ENCODE measurements at places on chromosomes 4 and X.
A peak's percentile ranks its signal among the peaks of the same experiment; 100 is the strongest.

DNA sequence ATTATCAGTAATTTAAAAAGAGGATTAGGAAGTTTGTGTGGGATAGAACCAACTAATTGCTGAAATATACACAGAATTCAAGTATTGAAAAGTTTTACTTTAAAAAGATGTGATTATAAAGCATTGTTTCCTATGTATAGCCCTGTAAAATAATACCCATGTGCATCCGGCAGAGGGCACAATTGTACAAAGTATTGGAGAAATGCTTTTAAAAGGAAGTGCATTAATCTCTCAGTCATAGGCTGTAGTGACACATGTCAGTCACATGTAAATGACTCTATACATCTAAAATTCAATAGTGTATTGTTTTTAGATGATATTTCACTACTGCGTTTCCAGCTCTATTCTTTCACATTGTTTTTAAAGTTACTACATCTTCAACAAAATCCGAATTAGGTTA lies 9.7 kb upstream of the GEMIN8 start:
- DNase-seq: peak; percentile 25

- no peak for DNase-seq
These were observed 155.8 kb downstream of the PPP3CA start for GRCh38 chr4:101191302-101192098.

DNA sequence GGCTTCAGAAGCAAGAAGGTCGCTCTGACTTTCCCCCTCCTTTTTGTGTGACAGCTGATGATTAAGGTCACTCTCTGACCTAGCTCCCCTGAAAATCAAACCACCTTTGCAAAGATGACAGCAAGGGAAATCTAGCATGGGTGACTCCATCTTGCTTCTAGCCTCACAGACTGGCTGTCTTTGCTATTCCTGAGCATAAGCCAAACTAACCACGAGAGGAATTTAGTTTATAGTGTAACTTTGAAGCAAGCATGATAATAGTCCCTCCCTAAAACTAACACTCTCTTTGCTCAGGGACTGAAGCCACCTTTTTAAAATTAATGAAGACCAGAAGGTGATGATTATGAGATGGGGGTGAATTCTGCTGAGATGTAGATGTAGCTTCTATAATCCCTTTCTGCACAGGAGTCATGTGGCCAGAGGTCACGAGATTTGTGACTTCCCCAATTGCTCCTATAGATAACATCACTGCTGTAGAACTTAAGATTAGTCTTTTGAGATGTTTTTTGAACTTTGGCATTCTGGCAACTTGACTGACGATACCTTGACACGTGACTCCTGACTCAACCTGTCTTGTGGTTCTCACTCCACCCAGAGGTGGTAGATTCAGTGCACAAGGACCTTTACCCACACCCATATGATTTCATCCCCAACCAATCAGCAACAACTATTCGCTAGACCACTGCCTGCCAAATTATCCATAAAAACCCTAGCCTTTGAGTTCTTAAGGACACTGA lies 14.9 kb upstream of the PDE5A start:
- DNase-seq: no peak

GRCh38 chrX:118177708-118178107 lies 61.1 kb upstream of the KLHL13 start:
- no peak for DNase-seq

GRCh38 chr4:109177096-109177810 lies 125.2 kb downstream of the COL25A1 start:
- DNase-seq: no peak

- DNase-seq: no peak
These were observed 133.8 kb upstream of the UBQLN2 start for GRCh38 chrX:56429581-56429980.

DNA sequence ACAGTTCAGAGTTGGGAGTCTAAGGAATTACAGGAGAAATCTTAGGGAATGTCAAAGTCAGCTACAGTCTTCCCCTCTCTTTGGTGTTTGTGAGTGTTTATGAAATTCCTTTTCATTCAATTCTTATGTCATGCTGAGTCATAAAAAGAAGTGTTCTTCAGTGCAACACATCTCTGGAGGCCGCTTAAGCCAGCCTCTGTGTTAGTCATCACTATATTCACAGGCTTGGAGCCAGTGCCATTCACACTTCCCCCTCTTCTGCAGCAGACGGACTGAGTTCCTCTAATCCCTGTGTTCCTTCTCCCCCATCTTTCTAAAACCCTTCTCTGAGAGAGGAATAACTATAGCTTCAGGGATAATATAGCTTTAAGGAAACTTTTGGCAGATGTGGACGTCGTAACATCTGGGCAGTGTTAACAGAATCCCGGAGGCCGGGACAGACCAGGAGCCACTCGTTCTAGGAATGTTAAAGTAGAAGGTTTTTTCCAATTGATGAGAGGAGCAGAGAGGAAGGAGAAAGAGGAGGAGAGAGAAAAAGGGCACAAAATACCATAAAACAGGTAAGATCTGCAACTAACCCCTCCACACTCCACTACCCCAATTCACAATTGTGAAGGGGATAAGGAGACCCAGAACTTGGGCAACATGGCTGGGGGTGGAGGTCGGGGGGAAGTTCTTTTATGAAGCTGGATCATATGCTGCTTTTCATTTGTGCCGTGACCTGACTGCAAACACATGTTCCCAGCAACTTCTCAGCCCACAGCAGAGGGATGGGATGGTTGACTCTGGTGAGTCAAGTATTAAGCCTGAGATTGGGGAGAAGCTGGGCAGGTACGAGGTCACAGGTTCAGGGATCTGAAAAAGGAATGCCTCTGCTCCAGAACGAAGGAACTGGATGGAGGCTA lies at the start of gene SRPX2:
Gene SRPX2 (plus strand): TSS at position 244 of the 905 bp plus-strand sequence. CDS start 2,124 bp downstream, outside the sequence.
- DNase-seq: peak; percentile 80

- no peak for DNase-seq
These were observed 127.3 kb upstream of the CPEB2 start for GRCh38 chr4:14874990-14875389.

Data from mammary epithelial cell (primary cell).